ENCODE measurements at places on chromosomes 3 and 15. TPM values are rescaled to one million over a fixed set of nuclear protein-coding genes. Genes with fewer than 3 reads are reported as not detected.

DNA sequence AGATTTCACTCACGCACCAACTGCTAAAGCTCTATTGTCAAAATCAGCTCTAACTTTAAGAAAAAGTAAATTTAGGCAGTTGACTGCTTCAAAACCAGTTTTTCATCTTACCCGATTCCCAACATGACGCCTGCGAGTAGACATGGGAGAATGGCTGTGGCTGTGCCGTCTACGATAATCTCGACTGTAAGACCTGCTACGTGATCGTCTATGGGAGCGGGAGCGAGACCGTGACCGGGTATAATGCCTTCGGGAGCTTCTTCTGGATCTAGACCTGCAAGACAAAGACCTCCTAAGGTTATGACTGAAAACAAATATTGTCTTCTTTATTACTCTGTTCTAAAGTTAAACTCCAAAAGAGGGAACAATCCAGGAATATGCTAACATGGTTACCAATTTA is 12.5 kb downstream of the TRA2B start:
- no peak for DNase-seq

DNA sequence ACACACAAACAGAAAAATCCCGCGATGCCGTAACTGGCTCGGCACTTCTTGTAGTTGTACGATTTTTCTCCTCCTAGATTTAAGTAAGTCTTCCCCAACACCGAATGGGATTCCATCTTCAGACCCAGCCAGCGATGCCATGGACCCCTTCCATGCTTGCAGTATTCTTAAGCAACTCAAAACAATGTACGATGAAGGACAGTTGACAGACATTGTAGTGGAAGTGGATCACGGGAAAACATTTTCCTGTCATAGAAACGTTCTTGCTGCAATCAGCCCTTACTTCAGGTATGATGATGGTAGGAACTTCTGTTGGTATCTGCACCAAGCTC is 763 bp downstream of the KBTBD8 start:
- no peak for DNase-seq

DNA sequence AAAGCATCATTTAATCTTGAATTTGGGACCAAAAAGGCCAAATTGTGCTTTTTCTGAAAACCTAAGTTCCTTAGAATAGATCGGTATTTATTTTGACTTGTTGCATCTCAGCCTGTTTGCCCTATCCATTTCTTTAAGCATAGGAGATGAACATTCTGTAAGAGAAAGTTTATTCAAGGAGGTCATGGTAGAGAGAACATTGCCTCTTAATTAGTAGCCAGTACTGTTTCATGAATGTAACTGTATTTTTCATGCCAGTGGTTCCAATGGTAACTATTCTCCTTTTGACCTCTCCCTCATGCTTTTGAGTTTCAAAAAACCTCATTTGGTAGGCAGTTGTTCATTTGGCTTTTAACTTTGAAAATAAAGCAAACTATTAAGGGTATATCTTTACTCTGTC is 55.4 kb downstream of the ARMC8 start:
- DNase-seq, result no peak

- no peak for DNase-seq
These were observed 116.0 kb downstream of the GMNC start for GRCh38 chr3:190746531-190746930.

DNA sequence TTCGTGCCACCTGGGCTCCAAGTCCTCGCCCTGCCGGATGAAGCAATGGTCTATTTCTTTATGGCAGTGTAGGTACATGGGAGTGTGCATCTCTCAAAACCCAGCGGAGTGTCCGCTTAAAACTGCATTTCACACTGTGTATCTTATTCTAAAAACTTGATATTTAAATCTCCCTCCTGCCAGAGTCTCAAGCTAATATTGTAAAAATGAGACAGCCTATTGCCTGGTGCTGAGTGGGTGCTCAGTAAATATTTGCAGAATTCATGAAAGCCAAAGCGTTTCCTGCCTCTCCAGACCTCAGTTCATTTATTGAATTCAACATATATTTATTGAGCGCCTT is 330 bp upstream of the TBC1D2B start:
- no peak for DNase-seq

Gene ANKRD63
- total RNA-seq, result 11.4 TPM

Gene ZBTB38
- total RNA-seq, result 75.7 TPM

Gene PTH1R
- total RNA-seq, result not detected

Gene GOLGA8J
- total RNA-seq, result not detected

Gene C2CD4A
- total RNA-seq, result not detected

Gene ZDHHC23
- 0.45 TPM for total RNA-seq

Gene TLR9
- total RNA-seq, result not detected

Gene MCF2L2
- 0.03 TPM for total RNA-seq

Gene ANKUB1
- 0.31 TPM for total RNA-seq

Data from SJSA1 (cell line).